Stimulated activated CD8-positive, alpha-beta memory T cell treated with anti-CD3 and anti-CD28 coated beads, Interleukin-4, amount 100 ng/mL, for 1 hour (primary cell): ENCODE measurements at places on chromosomes 2 and 18.
A peak's percentile ranks its signal among the peaks of the same experiment; 100 is the strongest.

DNA sequence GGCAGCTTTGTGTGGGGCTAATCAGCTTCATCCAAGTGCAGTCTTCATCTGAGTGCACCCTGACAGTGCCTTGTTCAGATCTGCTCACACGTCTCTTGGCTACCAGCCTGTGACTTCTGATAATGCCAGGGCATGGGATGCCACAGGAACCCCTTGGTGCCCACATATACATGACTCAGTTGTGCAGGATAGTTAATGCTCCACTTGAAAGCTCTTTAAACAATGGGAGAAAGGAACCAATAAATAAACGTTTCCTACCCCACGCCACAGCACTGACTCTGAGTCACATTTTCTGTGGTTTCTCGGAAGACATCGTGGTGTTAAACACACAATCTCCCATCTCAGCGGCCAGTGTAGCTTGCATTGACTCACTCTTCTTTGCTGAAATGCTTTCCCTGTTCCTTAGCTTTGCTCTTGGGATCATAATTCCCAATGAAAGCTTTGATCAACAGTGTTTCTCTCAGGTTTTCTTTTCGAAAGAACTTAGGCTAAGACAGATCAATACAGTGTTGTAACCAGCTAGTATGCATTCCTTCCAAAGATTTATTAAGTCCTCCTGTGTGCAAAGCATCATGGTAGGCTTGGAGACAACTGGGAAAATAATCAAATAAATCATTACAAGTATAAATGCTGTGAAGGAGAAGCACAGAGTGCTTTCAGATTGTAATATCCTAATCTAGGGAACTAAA, 142.0 kb downstream of the COPS8 start:
- DNase-seq = no peak

- DNase-seq = no peak
These were observed 131.3 kb downstream of the SH3RF3 start for GRCh38 chr2:109260116-109260855.

- no peak for DNase-seq
These were observed 46.2 kb upstream of the SMAD7 start for GRCh38 chr18:48996901-48997463.

DNA sequence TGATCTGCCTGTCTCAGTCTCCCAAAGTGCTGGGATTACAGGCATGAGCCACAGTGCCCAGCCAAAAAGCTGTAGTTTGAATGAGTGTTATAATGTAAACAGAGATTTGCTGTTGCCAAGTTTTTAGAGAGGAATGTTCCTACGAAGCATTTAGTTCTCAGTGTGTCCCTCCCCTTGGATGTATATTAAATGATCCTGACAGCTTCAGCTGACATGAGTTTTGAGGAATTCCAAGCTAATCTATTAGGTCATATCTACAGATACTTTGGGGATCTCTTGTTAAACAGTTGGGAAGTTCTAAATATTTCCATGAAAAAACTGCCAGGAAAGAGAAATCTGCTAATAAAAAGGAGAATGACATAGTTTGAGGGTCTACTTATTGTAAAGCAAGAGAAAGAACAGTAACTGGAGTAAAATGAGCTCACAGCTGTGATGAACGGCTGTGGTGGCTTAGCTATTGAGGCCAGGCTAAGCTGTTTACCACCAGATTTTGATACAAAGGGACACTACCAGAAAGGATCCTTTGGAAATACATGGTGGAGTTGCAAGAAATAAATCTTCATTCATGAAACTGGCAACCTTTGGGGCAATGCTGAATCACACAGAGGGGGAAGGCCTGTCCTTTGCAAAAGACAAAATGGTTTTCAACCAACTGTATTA, 2.6 kb upstream of the STON1 start:
- no peak for DNase-seq

- no peak for DNase-seq
These were observed 127.1 kb downstream of the AGPS start for GRCh38 chr2:177519534-177520115.

- no peak for DNase-seq
These were observed 1.7 kb upstream of the PDCD1 start for GRCh38 chr2:241860184-241861078.

DNA sequence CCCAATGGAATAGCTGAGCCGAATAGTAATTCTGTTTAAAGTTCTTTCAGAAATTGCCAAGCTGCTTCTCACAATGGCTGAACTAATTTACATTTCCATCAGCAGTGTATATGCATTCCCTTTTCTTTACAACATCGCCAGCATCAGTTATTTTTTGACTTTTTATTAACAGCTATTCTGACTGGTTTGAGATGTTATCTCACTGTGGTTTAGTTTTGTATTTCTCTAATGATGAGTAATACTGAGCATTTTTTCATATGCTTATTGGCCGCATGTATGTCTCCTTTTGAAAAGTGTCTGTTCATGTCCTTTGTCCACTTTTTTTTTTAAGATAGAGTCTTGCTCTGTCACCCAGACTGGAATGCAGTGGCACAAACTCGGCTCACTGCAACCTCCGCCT, 100.7 kb downstream of the C2orf74 start:
- DNase-seq = no peak

- no peak for DNase-seq
These were observed 134.3 kb downstream of the SOCS6 start for GRCh38 chr18:70423120-70423519.

DNA sequence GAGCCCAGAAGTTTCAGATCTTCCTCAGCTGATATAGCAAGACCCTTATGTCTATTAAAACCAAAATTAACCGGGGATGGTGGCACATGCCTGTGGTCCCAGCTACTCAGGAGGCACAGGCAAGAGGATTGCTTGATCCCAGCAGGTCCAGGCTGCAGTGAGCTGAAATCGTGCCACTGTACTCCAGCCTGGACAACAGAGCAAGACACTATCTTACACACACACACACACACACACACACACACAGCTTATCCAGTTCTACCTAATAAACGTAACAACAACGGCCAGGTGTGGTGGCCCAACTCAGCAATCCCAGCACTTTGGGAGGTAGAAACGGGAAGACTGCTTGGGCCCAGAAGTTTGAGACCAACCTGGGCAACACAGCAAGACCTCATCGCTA, 7.5 kb downstream of the LPIN2 start:
- no peak for DNase-seq

GRCh38 chr2:23135481-23136100, 249.4 kb upstream of the KLHL29 start:
- no peak for DNase-seq

DNA sequence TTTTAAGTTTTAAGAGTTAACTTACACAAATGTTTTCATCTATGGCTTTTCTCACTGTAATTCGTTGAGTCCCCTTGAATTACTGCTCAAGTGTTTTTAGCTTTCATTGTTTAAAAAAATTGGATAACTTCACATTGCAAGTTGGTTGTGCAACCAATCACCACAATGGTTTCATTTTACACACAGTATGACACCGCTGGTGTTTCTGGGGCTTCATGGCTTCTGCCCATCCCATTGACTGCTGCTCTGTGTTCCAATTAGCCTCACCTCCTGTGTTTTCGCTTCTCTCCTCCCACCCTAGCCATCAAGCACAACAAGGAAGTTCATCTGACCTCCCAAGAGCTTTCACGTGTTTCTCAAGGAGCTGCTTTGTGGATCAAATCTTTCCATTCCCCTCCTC, 199.1 kb upstream of the CHAC2 start:
- no peak for DNase-seq

GRCh38 chr2:147500229-147500628, 344.6 kb upstream of the ACVR2A start:
- no peak for DNase-seq

- no peak for DNase-seq
These were observed 29.7 kb downstream of the TWSG1 start for GRCh38 chr18:9364242-9364641.

GRCh38 chr2:100309973-100310719, 12.2 kb downstream of the LONRF2 start:
- no peak for DNase-seq

GRCh38 chr2:127174136-127174535, 46.0 kb downstream of the CYP27C1 start:
- no peak for DNase-seq

DNA sequence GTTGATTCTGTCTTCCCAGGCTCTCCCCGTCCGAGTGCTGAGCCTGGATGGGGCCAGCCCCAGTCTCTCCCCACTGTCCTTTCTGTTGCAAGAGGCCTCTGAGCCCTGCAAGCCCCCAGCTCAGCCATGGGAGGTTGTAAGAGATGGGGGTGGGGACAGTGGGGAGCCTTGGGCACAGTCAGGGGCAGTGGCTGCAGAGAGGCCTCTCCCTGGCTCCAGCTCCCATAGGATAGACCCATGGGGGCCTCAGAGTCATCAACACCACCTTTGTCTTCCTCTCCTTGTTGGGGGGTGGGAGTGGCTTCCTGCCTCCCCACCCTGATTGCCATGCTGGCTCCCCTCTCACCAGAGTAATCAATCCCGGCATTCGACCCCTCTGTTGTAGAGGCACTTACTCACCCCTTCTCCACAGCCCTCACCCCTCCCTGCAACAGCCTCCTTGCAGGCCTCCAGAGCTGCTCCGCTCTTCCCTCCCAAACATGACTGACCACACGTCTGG, 37.5 kb upstream of the NPAS2 start:
- no peak for DNase-seq

DNA sequence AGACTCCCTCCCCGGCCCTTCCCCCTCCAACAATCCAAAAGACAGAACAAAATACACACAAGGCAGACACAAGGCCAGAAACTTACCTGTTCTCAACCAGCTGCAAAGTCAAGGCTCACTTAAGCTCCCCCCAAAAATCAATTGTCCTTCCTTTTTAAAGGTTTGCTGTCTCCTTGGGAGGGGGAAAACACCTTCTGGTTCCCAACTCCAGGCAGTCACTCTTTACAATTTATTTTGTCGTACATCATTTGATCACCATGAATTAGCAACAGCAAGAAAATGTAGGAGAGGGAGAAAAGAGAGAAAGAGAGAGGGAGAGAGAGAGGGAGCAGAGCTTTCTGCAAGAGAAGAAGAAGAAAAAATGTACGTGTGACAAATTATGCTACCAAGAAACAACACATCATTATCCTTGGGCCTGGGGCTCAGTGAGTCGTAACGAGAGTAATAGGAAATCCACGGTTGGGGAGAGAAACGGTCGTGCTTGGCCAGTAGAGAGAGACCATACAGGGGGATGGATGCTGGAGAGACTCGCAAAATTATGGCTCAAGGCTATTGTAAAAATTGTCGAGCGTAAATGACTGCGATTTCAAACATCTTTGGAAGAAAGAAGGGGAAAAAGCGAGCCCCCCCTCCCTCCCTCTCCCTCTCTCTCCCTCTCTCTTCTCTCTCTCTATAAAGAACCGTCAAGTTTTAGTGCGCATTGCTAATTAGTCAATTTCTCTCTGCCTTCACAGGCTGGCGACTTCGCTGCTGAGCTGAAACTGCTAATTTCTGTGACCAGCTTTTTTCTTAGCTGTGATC, at the start of gene KLHL14:
KLHL14 (minus strand) TSS at position 443 of the 801 bp plus-strand sequence. CDS start 2,432 bp downstream, outside the sequence.
- DNase-seq = no peak

DNA sequence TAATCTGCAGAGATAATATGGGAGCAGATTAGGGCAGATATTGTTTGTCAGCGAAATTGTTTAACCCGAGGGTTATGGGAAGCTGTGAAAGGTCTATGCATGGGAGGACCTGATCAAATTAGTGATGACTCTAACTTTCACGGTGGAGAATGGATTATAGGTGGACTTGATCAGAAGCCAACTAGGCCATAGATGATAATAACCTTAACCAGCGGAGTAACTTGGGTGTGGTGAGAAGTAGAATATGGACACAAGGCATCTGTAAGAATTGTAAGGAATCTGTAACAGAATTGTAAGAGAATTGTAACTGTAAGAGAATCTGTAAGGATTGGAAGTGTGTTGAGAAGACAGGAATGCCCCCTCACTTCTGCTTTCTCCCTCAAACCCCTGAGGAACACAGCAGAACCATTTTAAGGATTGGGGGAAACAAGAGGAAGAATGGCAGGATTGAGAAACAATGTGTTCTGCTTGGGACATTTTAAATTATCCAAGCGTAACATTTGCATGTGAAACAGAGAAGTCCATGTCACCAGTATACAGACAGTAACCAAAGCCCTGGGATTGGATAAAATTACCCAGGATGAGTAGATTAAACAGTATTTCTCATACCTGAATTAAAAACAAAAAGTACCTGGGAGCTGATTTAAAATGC, 14.9 kb upstream of the SLC39A10 start:
- DNase-seq = no peak

DNA sequence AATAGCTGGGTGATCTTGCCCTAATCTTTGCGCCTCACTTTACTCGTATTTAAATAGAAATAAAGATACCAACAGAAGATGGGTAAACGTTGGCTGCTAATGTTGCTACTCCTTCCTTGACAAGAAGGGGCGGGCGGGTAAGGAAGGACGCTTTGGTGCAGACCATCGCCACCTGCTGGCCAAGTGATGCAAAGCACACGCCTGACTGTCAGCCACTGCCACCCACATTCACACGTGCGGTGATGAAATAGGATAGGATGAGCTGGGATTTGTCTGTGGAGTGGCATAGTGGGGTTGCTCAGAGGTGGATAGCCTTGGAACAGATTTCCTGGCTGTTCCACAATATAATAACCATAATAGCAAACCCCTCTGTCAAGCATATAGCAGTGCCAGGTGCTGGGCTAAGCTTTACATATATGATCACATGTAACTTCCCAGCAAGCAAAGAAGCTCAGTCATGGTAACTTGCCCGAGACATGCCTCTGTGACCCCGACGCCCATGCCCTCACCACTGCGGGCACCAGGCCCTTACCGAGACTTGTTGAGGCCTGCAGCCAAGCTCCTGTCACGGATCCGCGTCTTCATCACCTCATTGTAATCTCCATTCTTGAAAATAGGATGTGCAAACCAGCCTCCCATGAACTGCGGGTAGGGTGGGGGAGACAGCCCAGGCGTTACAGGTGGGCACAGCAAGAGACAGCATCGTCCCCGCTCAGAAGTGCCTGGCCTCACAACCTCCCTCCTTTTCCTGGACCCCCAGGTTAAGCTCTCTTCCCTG, 39.3 kb downstream of the LCT start:
- peak; percentile 53 for DNase-seq

DNA sequence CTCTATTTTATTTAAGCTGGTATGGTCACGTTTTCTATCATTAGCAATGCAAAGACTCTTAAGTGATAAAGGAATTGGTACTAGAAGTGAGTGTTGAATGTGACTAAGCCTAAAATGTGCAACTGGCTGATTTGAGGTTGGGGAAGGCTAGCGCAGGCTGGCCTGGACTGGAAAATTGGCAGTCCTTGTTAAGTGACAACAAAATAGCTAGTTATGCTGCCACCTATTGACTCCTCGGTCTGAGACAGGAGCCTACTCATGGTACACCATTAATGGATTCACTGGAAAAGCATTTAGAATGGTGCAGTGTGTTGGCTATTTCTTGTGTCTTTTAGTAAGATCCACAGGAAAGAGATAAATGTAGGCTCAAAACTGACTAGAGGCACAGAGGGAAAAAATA, 5.7 kb upstream of the WIPF1 start:
- no peak for DNase-seq

GRCh38 chr18:22417496-22418188, at the start of gene CTAGE1:
CTAGE1 (minus strand) TSS chr18:22417915; CDS start chr18:22417811, 104 bp downstream.
- DNase-seq = no peak

- no peak for DNase-seq
These were observed 5.3 kb downstream of the KLF11 start for GRCh38 chr2:10048501-10049171.

- no peak for DNase-seq
These were observed 485.2 kb downstream of the PTPRM start for GRCh38 chr18:8052237-8052701.
